ENCODE measurements at places on chromosomes 3 and 15.

- no peak for DNase-seq
These were observed 83.4 kb upstream of the FAM3D start for GRCh38 chr3:58749948-58750347.

- no peak for DNase-seq
These were observed 257.8 kb downstream of the CD47 start for GRCh38 chr3:107833043-107833442.

GRCh38 chr15:38612159-38612863 lies 47.7 kb upstream of the RASGRP1 start:
- no peak for DNase-seq

DNA sequence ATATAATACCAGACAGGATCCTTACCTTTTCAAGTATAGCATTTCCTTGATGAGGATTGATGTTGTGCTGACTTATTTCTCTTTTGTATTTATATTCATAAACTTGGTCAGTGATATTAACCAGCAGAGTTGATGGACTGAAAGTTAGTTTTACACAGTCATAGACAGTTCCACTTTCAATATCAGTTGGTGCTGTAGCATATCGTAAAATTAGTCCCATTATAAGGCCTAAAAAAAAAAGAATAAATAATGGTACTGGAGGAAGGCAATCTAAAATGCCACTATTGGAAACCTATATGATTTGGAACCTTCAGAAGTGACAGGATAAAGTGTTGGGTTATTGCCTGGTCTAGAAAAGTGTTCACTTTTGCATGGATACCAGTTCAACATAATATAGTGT lies 16.3 kb downstream of the SLC9A9 start:
- DNase-seq = no peak

DNA sequence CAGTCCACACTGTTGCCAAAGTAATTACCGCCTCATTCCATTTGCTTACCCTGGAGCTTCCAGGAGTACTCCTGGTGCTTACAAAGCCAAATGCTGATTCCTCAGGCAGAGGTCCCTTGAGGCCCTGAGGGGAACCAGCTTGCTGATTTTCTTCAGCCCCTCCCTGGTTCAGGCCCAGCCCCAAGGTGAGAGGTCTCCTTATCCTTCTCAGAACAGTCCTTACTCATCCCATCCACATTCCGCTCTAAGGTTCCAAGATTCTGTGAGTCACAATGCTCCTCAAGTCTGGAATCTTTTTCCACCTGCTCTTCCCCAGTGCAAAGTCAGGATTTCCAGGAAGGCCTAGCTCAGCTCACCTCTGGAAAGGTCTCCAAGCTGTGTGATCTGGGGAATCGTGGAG lies 1.8 kb upstream of the ATP10A start:
- no peak for DNase-seq

DNA sequence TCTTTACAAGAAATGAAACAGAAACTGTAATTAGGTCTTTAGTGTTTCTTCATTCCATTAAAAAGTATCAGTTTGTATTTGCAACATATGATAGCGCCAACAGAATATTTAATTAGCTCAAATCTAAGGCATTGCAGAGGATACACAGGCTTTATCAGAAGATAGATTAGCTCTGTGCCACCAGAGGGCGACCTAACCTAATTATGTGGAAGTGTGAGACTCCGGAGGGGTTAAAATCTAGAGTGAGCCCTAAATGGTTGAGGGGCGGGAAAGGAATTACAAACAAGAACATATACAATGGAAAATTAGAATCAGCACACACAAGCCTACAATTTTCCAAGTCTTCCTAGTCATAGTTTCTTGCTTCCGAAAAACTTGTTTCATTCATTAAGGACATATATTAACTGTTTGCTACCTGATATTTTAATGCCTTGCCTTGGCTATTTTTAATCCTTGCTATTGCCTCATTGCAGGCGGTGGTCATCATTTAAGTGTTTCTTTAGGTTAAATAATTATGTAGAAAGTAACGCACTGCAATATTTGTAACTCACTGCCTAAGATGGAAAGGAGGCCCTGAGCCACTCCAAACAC lies 18.0 kb upstream of the RYR3 start:
- DNase-seq = peak; percentile 37

DNA sequence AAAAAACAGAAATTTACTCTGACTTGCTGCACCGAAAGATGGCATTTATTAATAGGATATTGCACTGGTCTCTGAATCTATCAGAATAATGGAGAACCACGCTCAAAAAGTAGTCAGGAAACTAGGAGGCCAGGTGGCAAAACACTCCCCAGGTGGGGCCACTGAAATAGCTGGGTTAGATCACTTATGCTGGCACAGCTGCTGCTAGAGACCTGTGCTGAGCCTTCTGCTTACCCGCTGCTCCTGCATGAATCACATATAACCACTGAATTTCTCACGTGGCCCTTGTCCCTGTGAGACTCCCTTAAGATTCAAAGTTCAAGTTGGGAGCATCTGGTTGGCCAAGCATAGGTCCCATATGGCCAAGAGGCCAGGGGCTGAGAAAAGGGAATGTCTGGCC lies 66.0 kb upstream of the OXTR start:
- DNase-seq = no peak

- DNase-seq = no peak
These were observed 1.1 kb upstream of the ECT2 start for GRCh38 chr3:172749230-172749965.

DNA sequence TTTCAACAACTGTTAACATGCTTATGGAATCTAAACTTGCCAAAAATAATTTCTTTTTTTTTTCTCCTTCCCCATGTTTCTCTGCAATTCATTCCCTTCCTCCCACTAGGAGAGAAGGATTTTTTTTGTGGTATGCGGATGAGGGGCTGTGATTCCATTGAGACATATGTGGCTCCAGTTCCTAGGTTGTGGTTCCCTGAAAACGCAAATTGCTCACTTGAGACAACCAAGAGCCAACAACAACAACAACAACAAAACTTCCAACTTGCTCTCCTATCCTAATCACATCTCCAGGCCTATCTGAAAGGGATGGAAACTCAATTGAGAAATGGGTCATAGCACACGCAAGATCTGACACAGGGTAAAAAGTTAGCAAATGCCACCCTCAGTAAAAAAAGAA lies 406.5 kb upstream of the TGFBR2 start:
- no peak for DNase-seq

DNA sequence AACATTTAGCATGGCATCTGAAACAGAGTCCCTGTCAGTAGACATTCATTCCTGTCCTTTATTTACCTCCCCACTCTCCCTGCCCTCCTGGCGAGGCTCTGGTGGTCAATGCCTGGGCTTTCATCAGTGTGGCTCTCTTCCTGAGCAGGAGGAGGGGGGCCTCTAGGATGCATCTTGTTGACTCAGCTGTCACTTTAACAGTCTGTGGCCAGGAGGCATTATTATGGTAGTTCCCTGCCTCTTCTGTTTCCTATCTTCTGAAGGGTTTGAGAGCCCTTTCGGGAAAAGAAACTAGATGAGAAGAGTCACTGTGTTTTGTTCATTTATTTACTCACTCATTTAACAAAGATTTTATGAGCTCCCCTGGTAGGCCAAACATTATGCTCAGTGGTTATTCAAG lies 2.4 kb upstream of the PPP1R14D start:
- DNase-seq = no peak

- no peak for DNase-seq
These were observed 102.3 kb upstream of the TPM1 start for GRCh38 chr15:62940093-62940754.

DNA sequence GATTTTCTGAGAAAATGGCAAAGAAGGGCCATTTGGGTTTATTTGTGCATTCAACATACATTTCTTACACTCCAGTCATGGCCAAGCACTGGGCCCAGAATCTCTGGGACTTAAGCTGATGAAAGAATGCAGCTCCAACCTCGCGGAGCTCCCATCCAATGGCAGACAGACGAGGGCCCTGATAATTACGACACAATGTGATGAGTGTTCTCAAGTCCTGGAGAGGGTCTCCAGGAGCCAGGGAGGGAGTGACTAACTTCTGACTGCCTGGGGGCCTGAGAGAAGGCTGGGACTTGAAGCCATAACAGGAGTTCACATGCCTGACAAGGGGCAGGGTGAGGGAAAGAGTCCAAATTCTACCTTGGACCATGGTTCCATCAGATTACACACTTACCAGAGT lies 42.6 kb upstream of the BNC1 start:
- no peak for DNase-seq

- no peak for DNase-seq
These were observed 473.7 kb downstream of the LPP start for GRCh38 chr3:188627652-188628051.

- no peak for DNase-seq
These were observed 32.2 kb upstream of the SLC28A1 start for GRCh38 chr15:84852212-84852611.

DNA sequence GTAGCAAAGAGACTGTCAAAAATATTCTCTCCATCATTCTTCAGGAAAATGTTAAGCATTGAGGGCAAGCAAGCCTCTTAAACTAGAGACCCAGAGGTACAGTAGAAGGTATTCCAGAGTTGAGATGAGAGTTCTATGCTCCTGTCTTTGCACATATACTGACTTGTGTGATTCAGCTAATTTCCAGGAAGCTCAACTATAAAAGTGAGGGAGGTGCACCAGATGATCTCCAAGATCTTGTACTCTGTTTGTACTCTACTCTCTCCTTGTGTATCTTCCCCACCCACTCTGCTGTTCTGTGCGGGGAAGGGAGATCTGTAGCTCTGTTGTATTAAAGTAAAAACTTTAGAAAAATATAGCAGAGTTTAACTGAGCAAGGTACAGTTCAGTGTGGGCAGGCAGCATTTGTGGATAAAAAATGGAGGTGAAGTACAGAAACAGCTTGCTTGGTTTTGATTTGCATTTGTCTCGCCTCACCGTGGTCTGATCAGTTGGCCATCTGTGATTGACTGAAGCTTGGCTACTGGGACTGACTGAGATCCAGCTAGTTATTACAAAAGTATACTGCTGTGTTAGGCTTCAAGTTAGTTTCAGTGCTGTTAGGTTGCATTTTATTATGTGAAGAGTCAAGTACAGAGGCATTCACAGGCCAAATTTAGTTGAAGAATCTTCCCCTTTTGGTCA lies 463.1 kb upstream of the GOLIM4 start:
- DNase-seq = no peak

DNA sequence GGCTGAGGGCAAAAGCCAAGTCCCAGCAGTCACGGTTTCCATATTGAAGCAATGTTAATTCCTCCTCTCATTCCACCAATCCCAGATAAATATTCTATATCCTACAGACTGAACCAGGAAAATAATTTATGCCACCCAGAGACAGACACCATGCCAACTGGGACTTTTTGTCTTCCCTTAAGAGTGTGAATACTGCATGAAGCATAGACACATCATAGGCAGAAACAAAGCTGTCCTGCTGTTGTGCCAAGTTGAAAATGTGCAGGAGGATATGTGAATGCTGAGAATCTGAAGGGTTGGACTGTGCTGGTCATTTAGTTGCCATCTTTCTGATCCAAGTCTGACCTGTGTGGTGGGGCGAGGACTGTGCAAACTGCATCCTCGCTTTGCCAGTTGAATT lies 37.7 kb downstream of the RFTN1 start:
- DNase-seq = no peak

DNA sequence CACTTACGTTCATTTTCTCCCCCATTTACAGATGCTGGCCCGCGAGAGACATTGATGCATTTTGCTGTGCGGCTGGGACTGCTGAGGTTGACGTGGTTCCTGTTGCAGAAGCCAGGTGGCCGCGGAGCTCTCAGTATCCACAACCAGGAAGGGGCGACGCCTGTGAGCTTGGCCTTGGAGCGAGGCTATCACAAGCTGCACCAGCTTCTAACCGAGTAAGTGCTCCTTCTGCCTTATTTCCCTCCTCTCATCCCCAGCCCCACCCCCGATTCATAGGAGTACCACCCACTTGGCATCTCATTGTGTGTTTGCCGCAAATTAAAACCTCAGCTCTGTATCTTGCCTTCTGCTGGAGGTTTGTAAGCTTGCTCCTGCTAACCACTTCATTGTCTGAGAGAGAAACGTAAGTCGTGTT lies 163.3 kb downstream of the AKAP13 start:
- DNase-seq = no peak

DNA sequence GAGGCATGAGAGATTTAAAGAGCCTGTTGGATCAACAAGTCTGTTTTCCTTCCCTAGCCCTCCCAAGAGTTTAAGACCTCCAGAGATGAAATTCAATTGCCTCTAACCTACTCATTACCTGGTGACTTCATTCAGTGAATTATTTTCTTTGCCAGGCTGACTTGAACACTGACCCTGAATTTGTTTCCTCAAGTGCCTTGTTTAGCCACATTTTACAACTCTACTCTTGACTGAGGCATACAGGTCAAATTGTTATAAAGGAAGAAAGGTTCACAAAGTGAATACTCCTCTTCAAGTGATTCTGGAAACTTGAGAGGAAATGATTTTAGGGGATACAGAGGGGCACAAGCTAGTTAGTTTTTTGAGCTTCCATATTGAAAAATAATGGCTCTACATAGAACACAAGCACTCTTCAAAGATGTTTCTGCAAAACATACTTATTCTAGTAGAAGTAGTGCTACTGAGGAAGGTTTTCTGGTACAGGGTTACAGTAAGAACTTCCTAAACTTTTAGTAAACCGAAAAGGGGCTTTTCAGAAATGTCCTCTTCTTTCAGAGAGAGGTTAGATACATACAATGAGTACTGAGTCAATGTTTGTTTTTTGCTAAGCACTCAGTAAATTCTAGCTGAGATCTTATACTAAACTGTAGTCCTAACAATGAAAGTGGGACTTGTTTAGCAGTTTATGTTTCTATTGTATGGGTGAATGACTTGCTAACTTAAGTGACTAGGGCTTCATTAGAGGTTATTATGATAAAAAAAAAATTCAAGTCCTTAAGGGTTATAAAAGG lies 137.4 kb upstream of the SATB1 start:
- no peak for DNase-seq

GRCh38 chr3:74921676-74922075 lies 307.2 kb upstream of the CNTN3 start:
- no peak for DNase-seq

GRCh38 chr3:127964053-127964452 lies 49.0 kb downstream of the KBTBD12 start:
- DNase-seq = no peak

GRCh38 chr3:122993124-122993978 lies 34.2 kb downstream of the SEMA5B start:
- DNase-seq = no peak

- DNase-seq = no peak
These were observed 42.1 kb downstream of the VGLL3 start for GRCh38 chr3:86948822-86949221.

GRCh38 chr15:68792901-68793766 lies 27.6 kb downstream of the ANP32A start:
- DNase-seq = no peak

- no peak for DNase-seq
These were observed 541.3 kb downstream of the UNC13C start for GRCh38 chr15:54519577-54519976.
